ENCODE measurements at places on chromosomes 1 and 21.

DNA sequence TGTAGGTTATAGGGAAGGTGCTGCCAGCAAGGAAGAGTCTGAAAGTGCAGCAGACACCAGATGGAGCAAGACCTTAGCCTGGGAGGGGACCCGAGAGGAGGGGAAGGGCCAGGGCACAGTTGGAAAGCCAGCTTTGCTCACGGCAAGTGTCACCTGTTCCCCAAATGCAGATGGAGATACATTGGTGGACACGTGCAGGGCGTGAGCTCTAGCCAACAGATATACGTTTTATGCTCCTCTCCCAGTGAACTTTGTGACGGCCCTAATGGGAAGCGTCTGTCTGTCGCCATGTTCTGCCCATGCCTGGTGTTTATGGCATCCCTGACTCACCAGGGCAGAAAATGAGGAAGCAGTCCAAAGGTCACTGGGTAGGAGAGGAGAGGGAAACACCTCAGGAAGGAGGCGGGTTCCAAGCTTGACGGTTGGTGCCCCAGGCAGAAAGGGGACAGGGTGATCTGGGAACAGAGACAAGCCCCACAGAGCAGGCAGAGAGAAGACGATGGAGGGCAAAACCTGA lies 7.6 kb downstream of the GPA33 start:
- no peak for DNase-seq

DNA sequence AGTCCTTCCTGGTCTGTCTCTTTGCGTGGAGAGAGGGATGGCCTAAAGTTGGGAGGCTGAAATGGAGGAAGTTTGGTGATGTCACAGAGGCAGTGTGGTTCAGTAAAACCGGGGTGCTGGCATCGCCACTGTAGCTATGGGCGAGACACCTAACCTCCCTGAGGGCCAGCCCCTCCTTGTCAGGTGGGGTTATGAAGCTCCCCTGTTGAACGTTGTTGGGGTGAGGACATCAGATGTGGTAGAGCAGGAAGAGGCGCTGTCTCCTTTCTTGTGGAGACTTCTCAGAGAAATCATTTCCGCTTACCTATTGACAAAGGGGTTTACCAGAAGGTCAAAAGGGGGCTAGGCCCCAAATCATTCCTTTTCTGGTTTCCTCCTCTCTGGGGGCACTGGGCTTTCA lies 294.7 kb downstream of the SIPA1L2 start:
- no peak for DNase-seq

- DNase-seq: no peak
Observed at GRCh38 chr1:81477710-81478109, 323.0 kb upstream of the ADGRL2 start.

DNA sequence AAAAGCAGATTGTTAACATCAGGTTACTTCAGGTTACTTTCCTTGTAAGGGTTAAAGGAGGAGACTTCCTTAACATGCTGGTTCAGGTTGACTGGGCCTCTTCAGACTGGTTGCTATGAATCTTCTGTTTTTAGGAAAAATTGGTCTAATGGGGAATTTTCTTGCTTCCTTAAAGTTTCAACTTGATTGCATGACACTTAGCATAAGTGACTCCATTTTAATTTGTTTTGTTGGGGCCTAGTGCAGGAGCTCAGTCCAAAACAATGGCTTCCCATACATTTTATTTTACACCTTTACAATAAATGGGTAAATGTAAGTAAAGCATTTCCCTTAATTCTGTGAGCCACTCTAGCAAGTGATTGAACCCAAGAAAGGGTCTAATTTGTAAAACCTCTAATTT lies 53.8 kb downstream of the SLC16A1 start:
- DNase-seq: no peak

DNA sequence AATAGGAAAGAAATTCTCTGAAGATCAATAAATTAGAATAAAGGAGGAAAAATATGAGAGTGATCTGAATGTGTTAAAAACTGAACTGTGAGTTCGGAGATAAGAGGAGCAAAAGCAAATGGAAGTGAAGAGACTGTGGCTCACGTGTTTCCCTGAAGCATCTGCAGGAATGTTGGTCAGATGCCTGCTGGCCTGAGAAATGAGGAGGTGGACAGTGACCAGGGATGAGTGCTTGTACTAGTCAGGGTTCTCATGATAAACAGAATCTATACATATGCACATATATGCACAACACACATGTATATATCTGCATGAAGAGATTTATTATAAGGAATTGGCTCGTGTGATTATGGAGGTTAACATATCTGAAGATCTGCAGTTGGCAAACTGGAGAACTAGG lies 103.4 kb upstream of the TIAM1 start:
- no peak for DNase-seq

GRCh38 chr1:94026619-94027380 lies 94.1 kb downstream of the ABCA4 start:
- DNase-seq: no peak

GRCh38 chr1:156405670-156406069 lies 36.7 kb downstream of the RHBG start:
- no peak for DNase-seq

DNA sequence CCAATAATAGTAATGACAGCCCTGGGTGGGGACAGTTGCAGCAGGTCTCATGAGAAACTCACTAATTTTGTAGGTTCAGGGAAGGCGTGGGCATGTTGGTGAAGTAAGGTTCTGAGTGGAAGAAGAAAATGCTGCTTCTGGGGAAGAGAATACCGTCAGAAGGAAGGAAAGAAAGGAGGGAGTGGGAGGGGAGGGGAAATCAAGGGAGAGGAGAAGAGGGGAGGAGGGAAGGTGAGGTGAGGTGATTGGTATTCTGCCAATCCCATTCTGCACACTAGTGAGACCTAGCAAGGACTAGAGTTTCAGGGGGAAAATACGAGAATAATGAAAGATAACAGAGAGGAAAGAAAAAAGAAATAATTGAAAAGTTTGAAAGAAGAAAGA lies 32.4 kb upstream of the MGST3 start:
- DNase-seq: no peak

GRCh38 chr1:203625628-203626019 lies 1.0 kb upstream of the ATP2B4 start:
- no peak for DNase-seq

- DNase-seq: no peak
Observed at GRCh38 chr1:57916041-57916440, 492.2 kb upstream of the DAB1 start.

- no peak for DNase-seq
Observed at GRCh38 chr1:213891989-213892902, 95.5 kb upstream of the PROX1 start.

DNA sequence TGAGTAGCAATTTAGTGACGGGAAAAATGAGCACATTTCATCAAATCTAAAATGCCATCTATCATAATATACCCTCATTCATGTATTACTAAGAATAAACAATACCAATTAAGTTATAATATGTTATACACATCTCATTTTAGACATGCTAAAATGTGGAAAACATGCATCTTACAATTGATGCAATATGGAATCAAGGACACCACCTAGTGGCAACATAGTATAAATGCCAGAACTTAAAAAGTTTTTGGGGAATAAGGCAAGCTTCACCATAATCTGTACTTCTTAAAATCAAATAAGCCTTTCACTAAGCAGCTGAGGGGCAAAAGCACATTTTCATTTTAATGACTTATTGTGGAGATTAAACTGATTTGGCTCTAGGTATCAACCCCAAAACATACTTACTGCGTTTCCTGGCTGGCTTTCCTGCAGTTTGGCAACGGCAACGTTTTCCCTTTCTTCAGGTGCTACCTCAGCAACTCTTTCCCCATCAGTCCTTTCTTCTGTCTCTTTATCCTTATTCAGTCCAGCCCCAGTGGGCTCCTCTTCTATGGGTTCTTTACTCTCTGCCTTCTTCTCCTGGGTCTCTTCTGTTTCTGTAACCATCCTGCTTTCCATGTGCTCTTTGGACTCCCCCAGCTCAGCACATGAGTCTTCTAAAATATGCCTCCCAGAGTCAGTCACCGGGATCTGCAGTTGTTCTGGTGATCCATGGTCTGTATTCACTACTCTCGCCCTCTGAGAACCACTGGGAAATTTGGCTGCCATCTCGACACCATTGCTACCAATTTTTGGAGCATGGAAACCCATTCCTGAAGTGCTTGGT lies 11.4 kb downstream of the SDE2 start:
- DNase-seq: no peak

DNA sequence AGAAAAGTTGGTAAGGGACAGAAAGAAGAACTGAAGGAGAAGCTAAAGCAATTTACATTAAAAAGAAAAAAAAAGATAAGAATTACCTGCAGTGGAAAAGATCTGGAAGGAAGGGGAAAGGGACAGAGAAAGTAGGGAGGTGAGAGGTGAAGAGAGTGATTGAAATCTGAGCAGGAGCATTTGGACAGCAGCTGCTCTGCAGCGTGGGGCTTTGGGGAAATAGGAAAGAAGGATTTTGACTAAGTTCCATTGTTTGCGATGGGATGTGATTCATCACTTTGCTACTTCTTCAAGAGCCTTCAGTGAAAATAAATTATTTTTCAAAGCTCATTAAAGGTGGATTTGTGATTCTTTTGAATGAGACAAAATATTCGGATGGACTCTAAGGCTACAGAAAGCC lies 26.1 kb upstream of the NMNAT2 start:
- DNase-seq: no peak

DNA sequence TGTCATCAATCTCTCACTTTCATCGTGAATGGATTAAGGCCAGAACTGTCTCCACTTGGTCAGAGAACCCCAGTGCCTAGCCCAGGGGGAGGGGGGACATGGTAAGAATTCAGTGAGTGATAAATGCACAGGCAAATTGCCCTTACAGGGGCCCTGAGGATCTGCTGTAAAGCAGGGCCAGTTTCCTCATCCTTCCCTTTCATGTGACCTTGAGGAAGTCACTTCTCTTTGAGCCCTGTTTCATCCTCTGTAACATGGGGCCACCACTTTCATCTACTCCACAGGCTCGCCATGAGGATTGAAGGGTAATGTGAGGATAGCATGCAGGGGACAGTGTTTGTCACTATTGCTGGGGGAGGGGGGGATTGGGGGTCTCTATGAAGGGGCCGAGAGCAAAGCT lies 28.1 kb upstream of the C1QA start:
- no peak for DNase-seq

- no peak for DNase-seq
Observed at GRCh38 chr1:212749821-212750535, 41.6 kb downstream of the NSL1 start.

DNA sequence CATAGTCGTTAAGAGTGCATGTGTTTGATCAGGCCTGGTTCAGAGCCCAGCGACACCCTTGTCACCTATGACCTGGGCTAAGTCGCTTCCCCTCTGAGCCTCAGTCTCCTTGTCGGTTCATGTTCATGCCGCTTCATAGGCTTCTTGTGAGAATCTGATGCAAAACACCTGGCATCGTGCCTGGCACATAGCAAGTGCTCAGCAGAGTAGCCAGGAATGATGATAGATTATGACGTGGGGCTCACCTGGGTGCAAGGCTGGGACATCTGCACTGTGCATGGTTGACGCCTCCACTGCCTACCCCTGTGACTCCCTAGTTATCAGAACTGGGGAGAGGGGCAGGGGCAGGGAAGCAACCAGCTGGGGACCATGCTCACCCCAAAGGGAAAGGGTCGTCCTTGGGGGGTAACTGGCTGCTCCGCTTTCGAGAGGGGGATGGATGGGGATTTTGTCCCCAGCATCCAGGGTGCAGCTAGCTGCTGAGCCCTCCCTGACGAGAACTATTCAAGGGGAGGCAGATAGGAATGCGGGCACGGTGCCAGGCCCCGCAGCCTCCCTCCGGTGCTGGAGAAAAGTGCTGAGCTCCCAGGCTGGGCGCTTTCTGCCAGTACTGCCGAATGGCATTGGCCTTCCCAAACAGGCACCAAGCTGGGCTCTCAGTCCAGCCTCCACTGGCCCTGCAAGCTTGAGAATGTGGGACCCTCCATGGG lies 9.3 kb downstream of the EFHD2 start:
- no peak for DNase-seq

- no peak for DNase-seq
Observed at GRCh38 chr1:200666309-200666708, 3.4 kb downstream of the DDX59 start.

DNA sequence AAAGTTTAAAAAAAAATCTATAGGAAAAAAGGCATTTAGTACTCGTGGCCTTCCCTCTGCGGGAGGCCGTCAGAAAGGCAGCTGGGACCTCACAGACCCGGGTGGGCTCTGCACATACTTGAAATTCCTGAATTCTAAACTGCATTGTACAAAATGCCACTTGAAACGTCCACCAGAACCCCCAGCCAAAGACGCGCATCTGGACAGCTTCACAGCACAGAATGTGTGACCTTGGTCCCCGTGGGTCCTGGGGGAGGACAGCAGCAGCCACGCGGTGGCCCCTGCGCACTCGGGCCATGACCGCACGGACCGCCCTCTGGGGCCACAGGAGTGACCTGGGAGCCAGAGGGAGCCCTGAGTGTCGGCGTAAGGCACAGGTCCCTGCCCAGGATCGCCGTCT lies 20.6 kb upstream of the MRPS14 start:
- DNase-seq: peak; percentile 55

- no peak for DNase-seq
Observed at GRCh38 chr1:1281533-1282321, 1.5 kb downstream of the SCNN1D start.

- no peak for DNase-seq
Observed at GRCh38 chr1:81053826-81054225, 746.9 kb upstream of the ADGRL2 start.

- no peak for DNase-seq
Observed at GRCh38 chr1:234316937-234317336, 56.3 kb upstream of the COA6 start.

- DNase-seq: no peak
Observed at GRCh38 chr21:45640001-45640887, 3.3 kb upstream of the PCBP3 start.

GRCh38 chr1:22289307-22289995 lies 146.6 kb upstream of the WNT4 start:
- DNase-seq: peak; percentile 36

- DNase-seq: no peak
Observed at GRCh38 chr1:2496087-2496622, 20.1 kb downstream of the PLCH2 start.

GRCh38 chr1:154145986-154146385 lies 8.9 kb downstream of the NUP210L start:
- no peak for DNase-seq

GRCh38 chr1:242754125-242754524 lies 229.6 kb upstream of the PLD5 start:
- no peak for DNase-seq

DNA sequence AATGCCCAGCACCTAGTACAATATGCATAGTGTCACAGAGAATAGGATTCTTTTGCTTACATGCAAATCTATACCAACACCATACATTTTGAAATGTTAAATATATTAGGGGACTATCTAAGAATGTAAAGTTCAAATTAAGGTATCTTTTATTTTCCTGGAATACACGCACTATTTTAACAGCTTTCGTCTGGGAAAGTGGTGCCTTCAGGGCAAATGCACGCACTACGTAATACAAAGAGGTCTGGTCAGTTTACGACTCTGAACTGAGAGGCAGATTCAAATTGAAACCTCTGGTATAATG lies 931 bp downstream of the FUBP1 start:
- DNase-seq: no peak
